Stimulated activated CD4-positive, alpha-beta T cell treated with anti-CD3 and anti-CD28 coated beads, Interleukin-1b, Interleukin-23, amount 100 ng/mL, for 1 hour (primary cell): ENCODE measurements at places on chromosomes 6 and 20.

GRCh38 chr20:43322851-43323250, 133.1 kb upstream of the PTPRT start:
- DNase-seq = no peak

GRCh38 chr6:34457382-34457741, 8.5 kb upstream of the PACSIN1 start:
- DNase-seq = no peak

DNA sequence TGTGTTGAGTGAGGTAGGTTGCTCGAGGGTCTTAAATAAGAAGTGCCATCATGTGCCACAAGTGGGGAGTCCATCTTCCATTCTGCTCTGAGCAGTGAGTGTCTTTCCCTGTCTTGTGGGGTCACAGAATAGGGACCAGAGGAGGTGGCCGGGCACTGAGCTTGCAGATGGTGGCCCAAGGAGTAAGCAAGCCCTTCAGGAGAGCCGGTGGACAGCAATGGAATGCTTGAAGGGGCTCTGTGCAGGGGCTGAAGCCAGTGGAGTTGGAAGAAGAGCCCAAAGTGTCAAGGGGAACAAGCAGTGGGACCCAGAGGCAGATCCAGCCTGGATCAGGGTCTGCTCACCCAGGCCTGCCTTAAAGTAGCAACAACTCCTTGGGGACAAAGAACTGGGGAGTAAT, 213.5 kb upstream of the SNX9 start:
- no peak for DNase-seq

DNA sequence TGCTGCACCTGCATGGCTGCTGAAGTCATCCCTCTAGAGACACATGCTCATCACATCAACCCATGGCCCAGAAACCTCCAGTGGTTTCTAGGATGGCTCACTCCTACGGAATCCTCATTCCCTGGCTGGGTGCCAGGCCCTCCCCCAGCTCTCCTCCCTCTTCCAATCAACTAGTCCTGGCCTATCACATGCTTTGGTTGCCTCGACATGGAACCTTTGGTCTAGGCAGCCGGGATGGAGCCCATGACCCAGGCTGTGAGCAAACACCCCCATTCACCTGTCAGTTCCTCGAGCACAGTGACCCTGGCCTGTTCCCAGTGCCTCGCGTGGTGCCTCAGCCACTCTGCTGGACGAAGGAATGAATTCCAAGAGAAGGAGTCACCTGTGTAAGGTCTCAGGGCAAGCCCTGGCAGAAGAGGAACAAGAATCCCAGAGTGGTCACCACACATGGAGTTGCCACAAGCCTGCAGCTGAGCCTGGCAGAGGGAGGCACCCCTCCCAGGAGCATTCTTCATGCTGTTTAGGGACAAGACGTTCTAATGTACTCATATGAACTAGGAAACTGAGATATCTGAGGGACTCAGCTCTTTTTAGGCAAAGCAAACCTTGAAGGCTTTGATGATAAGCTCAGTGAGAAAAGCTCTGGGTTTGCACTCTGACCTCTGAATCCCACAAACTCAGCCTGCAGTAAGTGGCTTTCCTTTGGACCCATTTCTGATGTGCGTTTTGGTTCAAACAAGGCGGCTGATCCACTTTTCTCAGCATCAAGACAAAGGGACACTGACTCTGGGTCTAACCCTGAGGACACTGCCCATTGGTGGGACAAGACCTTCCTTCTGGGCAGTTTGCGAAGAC, 40.2 kb downstream of the PPP1R3G start:
- no peak for DNase-seq

- DNase-seq = no peak
These were observed 44.0 kb downstream of the RANBP9 start for GRCh38 chr6:13667655-13668054.

DNA sequence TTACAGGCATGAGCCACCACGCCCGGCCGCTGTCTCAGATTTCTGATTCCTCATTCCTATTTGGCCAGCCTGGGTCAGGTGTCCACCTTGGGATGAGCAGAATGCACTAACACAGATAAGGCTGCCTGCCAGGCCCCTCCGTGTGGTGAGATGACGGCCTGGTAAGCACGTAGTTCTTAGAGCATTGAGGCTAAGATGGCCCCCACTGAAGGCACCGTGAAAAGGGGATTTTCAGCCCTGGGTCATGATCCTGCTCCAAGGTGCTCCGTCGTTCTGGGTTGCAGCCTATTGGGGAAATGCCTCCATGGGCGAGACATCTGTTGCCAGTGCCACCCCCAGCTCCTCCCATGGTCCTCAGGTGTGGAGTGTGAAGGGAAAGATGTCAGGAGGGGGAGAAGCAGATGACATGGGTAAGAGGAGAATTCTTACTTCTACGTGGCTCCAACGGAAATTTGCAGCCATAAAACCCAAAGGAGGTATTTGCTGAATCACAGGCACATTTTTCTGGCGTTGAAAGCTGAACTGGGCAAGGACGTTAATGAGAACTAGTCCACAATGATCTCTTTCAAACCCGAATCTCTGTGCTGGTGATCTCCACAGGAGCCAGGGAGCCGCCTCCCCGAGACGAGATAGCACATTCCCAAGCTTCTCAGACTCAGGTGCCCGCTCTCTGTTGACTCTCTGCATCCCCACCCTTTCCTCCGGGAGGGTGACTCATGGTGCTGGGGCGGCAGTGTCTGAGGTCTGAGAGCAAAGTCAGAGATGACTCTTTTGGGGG, 34.0 kb upstream of the BMP6 start:
- no peak for DNase-seq

- DNase-seq = no peak
These were observed 37.5 kb upstream of the TMEM170B start for GRCh38 chr6:11500008-11500407.

DNA sequence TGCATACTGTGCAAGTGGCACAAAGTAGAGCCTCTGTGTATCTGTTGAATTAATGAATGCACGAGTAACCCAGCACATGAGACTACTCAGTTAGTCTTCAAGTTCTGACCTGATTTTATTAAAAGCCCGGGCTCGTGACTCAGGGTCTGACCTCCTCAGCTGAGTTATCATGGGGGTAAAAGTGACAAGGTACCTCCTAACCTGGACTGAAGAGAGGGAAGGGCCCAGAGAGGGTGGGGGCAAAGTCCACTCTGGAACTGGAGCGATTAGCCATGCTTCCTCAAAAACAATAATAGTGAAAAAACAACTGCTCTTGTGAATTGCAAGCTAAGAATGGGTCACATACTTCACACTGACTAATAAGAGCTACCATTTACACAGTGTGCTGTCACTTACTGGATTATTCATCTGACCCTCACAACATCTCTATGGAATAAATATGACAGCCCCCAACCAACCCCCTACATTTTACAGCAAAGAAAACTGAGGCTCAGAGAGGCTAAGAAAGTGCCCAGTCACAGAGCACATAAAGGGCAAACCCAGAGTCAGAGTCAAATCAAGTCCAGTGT, 26.7 kb downstream of the TRERF1 start:
- no peak for DNase-seq
